ENCODE measurements at places on chromosomes 16 and 17.

DNA sequence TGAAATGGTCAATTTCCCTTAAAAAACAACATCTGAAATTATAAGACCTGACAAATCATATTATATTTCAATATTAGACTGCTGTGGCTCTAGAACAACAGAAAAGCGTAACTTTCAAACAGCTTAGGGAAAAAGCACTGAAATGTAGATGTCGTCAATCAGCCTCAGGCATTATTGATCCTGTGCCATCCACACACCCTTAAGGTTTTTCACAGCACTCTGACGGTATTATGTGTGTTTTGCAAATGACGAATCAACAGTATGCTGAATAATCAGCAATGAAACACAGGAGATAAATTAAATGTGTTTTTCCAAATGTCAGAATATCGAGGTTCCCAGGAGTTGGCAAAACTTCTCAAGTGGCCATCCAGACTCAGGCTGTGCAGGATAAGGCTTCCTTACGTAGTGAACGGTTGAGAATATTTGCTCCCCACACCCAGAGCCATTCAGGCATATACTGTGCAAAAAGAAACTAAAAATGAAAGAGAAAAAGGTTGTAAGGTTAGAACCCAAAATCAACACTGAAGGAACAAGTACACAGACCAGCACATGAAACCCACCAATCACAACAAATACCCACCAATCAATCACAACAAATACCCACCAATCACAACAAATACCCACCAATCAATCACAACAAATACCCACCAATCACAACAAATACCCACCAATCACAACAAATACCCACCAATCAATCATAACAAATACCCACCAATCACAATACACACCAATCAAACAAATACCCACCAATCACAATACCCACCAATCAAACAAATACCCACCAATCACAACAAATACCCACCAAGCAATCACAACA is 7.7 kb upstream of the MBTPS1 start:
- DNase-seq = no peak

GRCh38 chr17:38560503-38561318 is 45.0 kb downstream of the SRCIN1 start:
- no peak for DNase-seq

DNA sequence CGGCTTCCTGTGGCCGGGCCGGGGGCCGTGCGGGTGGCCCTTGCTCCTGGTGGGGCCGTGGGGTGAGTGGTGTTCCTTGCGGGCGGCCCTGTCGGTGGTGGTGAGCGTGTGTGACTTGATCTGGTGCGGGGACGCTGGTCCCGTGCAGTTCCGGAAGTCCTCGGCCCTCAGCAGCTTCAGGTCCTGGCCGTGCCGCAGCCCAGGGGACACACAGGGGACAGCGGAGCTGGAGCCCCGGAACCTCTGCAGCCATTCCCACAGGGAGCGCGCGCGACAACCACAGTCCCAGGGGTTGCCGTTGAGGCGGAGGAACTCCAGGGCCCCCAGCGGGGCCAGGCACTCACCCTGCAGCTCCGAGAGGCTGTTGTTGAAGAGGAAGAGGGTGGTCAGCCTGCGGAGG is 88.4 kb downstream of the RTN4RL1 start:
- no peak for DNase-seq

DNA sequence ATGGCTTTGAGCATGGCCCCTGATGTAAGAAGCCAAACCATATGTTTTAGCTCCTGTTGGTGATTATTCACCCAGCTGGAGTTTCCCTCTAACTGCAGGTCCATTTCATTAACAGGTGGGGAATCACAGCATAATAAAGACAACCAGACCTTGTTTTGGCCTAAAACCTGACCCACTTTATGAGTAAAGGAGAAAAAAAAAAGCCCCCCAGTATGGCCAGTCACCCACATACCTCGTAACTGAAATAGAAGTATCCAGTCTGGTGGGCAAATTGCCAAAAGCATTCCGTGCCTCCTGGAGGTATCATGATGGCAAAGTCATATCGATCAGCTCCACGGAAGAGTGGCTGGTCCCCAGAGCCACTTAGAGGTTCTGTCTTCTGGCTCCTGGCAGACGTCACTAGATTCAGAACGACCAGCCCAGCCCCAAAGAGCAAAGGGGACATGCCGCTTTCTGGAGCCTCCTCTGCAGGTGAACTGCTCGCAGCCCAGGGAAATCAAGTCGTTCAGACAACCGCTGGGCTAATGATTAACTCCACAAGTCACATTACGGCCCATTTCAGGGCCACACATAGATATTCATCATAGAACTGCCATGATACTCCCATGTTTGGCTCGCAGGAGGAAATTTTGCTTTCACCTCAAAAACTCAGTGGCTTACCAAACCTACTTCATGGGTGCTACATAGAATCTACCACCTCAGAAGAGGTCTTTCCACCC is at the start of gene TMED6:
TSS of gene TMED6 (minus strand) at position 478 of the 719 bp plus-strand sequence. CDS start at position 445, 33 bp downstream.
- no peak for DNase-seq

DNA sequence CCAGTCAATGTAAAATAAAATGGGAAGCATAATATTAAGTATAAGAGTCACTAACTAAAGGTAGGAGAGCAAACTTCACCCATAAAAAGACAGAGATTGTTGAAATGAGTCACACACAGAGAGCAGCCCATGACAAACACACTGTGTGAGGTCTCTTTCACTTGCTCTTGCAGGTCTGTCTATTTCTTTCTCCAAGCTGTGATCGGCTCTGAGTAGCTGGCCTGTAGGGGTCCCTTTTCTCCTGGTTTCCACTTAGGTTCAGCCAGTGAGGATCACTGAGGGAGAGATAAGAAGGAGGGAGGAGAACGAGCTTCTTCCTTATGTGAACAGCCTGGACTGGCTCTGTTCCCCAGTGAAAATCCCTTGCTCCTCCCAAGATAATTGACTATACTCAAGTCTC is 133.7 kb upstream of the HS3ST3A1 start:
- no peak for DNase-seq

DNA sequence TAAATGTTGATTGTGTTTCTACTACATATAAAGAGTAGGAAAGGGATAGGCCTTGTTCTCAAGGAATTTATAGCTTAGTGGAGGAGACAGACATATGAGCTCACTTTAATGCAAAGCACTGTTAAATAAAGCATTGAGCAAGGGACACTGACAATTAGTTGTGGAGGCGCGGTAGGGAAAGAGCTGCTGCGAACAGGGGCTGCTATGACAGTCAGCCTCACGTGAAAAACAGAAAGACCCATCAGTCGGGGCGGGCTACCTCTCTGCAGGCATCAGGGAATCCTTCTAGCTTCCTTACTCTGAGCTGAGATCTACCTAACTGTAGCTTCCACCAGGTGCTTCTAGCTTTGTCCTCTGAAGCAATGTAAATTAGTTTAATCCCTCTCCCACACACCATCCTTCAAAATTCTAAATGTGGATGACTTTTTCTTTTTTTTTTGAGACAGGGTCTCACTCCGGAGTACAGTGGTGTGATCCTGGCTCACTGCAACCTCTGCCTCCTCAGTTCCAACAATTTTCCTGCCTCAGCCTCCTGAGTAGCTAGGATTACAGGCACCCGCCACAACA is 129.9 kb upstream of the ZFHX3 start:
- DNase-seq = no peak

DNA sequence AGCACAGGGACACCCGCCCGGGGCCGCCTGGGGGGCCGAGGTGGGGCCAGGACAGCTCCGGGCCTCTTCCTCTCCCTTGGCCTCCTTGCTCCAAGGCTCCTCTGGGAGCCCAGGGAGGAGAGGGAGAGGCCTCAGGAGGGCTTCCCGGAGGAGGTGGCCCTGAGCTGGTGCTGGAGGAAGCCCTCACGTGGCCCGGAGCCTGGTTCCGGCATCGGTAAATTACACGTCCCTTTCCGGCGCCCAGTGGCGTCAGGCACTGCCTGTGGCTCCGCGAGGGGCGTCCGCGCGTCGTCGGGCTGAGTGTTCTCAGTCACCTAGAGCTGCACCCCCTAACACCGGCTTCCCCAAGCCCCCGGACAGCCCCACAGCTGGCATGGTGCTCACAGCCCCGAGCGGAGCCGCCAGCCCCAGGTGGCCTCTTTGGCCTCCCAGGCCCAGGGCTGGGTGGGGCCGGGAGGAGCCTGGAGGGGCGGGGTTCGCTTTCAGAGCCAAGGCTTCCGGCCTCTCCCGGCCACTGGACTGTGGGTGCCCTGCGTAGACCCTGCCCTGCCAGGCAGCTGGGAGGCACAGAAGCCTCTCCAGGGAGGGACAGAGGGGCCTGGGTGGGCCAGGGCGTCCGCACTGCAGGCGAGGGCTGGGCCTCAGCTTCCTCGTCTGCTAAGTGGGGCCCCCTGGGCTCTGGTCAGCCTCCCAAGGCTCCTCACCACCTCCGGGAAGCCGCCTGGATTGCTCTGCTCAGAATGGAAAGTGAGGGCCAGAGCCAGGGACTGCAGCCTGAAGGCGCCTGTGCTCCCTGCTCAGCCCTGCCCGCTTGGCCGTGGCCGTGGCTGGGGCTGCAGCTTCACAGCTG is 27.9 kb upstream of the SSTR5 start:
- no peak for DNase-seq

- no peak for DNase-seq
These were observed 105.4 kb downstream of the FTO start for GRCh38 chr16:53809088-53809932.

DNA sequence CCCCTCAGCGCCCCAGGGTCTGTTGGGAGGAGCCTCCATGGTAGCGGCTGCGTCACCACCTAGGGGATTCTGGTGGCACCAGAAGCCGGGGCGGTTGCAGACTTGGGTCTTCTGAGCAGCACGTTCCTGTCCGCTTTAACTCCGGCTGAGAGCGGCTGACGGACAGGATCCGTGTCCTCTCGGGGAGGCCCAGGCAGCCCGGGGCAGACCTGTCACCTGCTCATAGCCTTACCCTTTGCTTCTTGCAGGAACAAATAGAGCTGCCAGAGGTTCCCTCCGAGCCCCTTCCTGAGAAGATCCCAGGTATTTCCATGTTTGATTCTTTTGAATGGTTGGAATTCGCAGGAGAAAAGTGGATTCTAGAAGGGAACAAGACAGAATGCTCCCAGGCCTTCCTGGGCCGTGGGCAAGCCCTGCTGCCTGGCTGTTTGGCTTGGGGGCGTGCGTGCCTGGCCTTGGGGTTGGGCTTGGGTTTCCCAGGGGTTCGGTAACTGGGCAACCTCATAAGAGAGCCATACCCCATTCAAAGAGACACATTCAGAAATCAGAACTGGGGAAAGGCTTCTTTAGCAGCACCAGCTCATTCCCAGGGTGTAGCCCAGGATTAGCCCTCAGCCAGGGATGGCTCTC is 6.6 kb downstream of the CHMP6 start:
- DNase-seq = no peak

GRCh38 chr17:35142467-35142796 is 329 bp upstream of the NLE1 start:
- DNase-seq = no peak

- no peak for DNase-seq
These were observed 7.0 kb downstream of the G6PC3 start for GRCh38 chr17:44077595-44077909.

- DNase-seq = no peak
These were observed 257.5 kb downstream of the CDH11 start for GRCh38 chr16:64864232-64864809.

DNA sequence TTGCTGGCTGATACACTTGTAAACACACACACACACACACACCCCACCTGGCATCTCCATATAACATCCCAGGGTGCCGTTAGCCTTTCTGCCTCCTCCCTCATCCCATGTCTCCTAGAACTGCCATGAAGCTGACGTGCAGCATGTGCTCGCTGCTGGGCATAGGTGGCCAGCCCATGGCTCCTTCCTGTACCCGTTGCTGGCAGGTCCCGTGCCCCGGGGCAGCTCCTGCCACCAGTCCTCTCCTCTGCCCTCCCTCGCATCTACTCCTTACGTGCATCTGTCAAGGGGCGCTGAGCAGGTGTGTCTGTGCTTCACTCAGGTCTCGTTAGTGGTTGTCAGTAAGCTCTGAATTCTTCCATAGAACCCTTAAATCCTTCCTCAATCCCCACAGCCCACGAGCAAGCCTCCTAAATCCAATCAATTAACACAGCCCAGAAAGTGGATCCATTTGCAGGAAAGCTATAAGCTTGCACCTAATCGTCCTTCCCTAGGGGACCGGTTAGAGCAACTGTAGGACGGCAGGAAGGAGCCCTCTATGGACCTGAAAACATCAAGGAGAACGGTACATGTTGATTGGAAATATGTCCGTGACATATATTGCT is 218.1 kb upstream of the FOXF1 start:
- DNase-seq = no peak

DNA sequence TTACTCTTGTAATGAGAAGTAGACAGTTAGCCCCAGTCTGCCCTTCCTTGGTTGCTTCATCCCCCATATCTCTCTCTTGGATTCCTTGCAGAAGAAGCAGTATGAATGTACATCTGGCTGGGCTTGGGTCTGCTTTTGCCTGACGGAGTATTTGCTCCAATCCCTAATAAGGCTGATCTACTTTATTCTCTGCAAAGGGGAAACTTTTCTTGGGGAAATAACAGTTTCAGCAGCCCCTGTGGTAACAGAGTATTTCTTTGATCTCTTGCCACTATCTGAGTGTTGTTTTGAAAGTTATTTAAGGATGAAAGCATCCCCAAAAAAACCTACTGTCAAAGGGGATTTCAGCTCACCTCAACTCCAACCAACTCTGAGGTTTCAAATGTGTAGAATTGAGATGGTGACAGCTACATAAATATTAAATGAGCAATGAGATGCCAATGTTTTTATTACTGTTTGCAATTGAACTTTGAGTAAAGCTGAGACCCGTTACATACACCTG is 168.9 kb upstream of the NOG start:
- no peak for DNase-seq

- peak; percentile 74 for DNase-seq
These were observed 2.8 kb upstream of the PYCR1 start for GRCh38 chr17:81939881-81940385.

DNA sequence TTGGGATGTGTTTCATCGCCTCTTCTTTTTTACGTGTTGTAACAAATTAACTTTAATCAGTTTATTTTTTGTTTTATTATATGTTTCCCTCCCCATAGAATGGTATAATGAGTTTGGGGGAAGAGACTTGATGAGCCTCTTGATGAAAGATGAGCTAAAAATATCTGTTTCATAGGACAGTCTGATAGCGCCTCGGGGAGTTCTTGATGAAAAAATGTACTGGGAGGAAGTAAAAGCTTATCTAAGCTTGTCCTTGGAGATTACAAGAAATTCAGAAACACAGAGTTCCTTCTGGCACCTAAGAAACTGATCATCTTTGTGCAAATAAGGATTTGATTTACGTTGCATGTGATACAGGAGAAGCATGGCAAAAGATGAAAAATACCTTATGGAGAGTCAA is 350.2 kb upstream of the CDH8 start:
- no peak for DNase-seq
